BE2C (cell line): ENCODE measurements at places on chromosomes 16 and 17.
A peak's percentile ranks its signal among the peaks of the same experiment; 100 is the strongest.

DNA sequence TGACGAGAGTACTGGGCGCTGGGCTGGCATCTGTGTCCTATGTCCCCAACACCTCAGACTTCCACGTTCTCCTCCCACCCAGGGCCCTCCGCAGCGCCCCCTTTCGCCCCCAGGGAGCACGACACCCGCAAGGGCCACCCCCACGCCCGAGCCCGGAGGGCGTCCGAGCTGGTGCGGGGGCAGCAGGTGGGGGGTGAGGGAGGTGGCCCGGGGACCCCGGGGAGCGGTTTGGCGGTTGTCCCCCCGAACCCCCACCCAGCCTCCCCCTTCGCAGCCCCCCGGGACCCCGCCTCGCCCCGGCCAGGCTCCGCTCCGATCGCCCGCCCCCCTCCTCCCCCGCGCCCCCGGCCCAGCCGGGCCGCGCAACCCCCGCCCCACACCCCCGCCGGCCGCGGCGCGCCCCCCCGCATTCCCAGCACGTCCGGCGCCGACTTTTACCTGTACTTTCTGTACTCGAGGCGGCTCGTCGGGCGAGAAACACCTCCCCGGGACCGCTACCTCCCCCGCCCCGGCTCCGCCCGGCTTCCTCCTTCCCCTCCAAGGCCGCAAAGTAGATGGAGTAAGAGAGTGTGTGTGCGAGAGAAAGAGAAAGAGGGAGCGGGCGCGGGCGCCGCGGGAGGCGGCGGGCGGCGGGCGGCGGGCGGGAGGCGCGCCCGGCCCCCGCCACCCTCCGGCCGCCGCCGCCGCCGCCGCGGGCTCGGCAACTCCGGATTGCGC lies 901 bp downstream of the CDYL2 start:
- DNase-seq, result no peak

GRCh38 chr17:43900183-43900857 lies 7.0 kb downstream of the MPP2 start:
- DNase-seq, result peak; percentile 95

DNA sequence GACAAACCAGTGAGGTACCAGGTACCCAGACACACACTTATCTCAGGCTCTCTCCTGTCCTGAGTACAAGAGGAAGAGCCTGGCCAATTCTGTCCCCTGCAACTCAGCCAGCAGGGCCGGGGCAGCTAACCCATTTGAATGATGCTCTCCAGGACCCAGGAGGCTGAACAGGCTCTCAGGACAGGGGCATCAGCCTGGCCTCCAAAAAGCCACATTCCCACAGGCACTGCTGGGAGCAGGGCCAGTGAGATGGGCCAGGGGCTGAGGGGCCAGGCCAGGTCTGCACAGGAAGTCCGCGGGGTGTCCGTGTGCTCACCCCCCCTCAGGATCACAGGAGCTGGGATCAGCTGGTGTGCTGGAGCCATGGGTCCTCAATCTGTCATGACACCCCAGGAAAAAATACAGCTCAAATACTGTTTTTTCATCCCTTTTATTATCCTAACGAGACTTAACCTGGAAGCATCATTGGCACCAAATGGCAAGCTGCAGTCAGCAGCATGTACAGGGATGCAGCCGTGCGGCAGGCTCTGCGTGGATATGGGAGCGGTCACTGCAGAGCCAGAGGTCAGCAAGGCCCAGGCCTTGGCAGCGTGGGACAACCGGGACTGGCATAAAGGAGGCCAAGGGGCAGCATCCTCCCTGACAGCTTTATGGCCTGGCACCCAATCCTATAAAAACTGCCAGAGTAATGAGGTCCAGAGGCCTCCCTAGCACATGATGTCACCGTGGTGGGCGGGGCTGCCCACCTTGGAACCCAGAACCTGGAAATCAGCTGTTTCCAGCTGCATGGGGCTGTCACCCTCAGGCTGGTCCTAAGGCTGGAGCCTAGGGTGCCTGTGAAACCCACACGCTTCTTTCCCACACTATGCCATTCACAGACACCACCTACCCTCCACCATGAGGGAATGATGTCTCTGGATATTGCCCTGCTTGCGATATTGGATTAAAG lies 276.7 kb downstream of the C16orf95 start:
- DNase-seq, result no peak

GRCh38 chr17:38425031-38425430 lies 3.2 kb upstream of the ARHGAP23 start:
- DNase-seq, result no peak

- DNase-seq, result no peak
Observed at GRCh38 chr17:27980043-27980442, 62.4 kb upstream of the NLK start.

GRCh38 chr17:33277436-33278100 lies 15.5 kb downstream of the ASIC2 start:
- DNase-seq, result no peak

DNA sequence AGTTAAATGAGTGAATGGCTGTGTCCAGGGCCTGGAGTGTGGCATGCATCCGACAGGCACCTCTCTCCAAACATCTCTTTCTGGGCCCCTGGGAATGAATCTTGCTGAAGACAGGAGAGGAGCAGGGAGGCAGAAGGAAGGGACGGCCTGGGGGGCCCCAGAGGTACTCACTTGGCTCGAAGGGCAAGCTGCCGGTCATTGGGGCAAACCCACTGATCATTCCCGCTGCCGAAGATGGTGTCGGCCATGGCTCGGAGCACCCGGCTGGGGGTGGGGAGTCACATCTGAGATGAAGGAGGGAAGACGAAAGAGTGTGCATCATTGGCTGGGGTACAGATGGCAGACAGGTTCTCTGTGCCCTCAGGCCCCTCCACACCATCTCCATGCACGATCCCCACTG lies 25.3 kb downstream of the RPH3AL start:
- no peak for DNase-seq

GRCh38 chr16:87707097-87707496 lies 58.7 kb downstream of the KLHDC4 start:
- no peak for DNase-seq

DNA sequence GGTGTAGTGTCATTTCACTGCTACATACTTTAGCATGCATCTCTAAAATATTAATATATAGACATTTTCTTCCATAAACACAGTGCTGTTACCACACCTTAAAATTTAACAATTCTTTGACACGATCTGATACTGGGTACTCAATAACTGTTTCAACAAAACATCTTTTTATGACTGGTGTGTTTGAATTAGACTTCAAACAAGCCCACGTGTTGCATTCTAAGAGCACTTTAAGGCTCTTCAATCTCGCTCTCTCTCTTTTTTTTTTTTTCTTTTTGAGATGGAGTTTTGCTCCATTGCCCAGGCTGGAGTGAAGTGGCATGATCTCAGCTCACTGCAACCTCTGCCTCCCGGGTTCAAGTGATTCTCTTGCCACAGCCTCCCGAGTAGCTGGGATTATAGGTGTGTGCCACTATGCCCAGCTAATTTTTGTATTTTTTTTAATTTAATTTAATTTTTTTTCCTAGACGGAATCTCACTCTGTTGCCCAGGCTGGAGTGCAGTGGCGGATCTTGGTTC lies 15.8 kb upstream of the SLC46A1 start:
- no peak for DNase-seq

GRCh38 chr17:50641357-50641756 lies 6.7 kb downstream of the ABCC3 start:
- no peak for DNase-seq

GRCh38 chr17:76410328-76410965 lies 26.0 kb downstream of the SPHK1 start:
- DNase-seq, result no peak

- DNase-seq, result no peak
Observed at GRCh38 chr17:7107012-7107754, 7.4 kb downstream of the ASGR2 start.

DNA sequence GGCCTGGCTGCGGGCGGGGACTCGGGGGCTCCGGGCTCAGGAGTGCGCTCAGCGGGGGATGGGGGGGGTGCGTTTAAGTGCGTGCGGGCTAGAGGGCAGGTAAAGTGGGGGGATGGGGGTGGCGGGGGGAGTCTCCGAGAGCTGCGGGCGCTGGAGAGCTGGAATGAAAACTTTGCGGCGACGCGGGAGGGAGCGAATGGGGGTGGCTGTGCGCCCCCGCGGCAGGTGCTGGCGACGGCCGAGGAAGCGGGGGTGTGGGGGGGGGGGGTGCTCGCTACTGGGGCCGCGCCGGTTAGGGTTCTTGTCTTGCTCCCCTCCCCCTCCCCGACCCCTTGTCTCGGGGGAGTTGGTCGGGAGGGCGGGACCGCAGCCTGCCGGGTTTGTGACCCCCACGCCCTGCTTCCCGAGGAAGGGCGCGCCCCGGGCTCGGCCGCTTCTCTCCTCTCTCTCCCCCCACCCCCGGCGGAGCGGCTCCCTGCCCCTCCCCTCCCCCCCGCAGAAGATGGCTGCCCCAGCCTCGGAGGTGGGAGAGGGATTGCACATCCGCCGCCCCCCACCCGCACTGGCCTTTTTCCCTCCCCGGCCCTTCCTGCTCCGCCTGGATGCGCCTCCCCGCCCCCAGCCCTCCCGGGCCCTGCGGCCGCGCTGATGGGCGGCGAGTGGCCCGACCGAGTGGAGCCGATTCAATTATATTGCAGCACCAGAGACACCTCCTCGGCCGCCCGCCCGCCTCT lies 649 bp downstream of the GSE1 start:
- peak; percentile 97 for DNase-seq

DNA sequence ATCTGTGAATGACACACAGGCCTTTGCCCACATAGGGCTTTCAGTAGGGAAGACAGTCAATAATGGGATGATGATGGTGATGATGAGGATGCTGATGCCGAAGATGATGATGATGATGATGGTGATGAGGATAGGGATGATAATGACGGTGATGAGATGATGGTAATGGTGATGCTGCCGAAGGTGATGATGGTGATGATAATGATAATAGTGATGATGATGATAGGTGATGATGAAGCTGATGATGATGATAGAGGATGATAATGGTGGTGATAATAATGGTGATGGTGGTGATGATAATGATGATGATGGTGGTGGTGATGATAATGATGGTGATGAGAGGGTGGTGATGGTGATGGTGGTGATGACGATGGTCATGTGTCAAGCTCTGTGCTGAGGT lies 12.9 kb downstream of the FOXL1 start:
- no peak for DNase-seq

GRCh38 chr16:77949445-77949844 lies 72.9 kb upstream of the CLEC3A start:
- DNase-seq, result no peak

GRCh38 chr16:24838554-24839266 lies 7.1 kb upstream of the SLC5A11 start:
- DNase-seq, result no peak

DNA sequence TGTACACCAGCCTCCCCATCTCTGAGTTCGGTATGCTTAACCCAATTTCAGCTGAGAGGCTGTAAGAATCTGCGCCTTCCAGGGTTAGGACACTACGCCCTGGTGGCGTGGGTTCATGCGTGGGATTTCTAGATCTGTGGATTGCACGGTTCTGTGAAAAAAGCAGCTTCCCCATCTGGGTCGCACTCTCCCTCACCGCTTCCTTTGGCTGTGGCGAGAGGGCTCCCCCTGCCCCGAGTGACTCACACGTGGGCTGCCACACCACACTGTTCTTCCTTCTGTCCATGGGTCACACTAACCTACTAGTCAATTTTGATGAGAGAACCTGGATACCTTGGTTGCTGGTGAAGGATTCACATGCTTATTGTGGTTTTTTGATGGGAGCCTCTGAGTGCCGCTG lies 256.0 kb upstream of the MAF start:
- no peak for DNase-seq

- no peak for DNase-seq
Observed at GRCh38 chr17:81449351-81449750, 54.1 kb downstream of the BAHCC1 start.

- DNase-seq, result no peak
Observed at GRCh38 chr16:22262460-22262859, 34.7 kb upstream of the POLR3E start.

DNA sequence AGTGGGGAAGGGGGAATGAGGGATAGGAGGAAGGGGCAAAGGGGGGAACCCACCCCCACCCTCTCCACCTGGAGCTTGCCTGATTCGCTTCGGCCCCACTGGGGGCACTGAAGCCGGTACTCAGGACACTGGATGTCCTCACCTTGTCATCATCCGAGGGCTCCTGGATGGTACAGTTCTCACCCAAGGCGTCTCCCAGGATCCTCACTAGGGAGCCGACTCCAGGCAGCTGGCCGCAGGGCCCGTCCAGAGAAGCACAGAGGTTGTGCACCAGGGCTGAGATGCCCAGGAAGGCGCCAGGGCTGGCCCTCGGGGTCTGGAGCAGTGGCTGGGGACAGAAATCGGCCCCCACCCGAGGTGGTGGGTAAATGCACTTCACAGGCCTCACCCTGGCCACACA lies 92.3 kb downstream of the LITAF start:
- DNase-seq, result no peak

- DNase-seq, result no peak
Observed at GRCh38 chr17:8965394-8966168, at the start of gene PIK3R5. PIK3R5 (minus strand) TSS chr17:8965707; CDS start chr17:8911494, 54,213 bp downstream.

DNA sequence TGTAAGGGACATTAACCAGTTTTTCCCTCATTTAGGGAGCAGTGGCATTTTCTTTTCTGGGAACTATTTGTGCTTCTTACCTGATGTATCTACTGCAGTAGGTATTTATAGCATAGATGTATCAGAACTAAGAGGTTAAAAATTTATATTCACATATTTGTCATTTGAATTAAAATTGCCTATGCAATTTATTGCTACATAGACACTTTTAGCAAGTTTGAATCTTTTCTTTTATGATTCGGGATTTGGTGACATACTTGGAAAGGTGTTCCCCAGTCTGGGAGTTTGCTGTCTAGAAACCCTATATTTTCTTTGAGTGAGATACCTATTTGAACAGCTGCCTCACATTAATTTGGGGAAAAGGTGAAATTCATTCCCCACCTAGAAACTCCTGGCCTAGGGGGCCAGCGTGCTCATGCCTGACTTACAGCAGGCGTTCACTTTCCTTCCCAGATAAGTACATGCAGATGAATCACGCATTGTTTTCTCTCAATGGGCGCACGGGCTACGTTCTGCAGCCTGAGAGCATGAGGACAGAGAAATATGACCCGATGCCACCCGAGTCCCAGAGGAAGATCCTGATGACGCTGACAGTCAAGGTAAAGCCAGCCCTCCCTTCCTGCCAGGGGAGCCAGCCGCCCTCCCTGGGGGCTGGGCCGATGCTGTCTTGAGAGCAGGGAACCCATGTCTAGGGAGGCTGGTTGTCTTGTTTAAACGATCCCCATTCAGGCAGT lies 73.8 kb downstream of the SDR42E1 start:
- no peak for DNase-seq

DNA sequence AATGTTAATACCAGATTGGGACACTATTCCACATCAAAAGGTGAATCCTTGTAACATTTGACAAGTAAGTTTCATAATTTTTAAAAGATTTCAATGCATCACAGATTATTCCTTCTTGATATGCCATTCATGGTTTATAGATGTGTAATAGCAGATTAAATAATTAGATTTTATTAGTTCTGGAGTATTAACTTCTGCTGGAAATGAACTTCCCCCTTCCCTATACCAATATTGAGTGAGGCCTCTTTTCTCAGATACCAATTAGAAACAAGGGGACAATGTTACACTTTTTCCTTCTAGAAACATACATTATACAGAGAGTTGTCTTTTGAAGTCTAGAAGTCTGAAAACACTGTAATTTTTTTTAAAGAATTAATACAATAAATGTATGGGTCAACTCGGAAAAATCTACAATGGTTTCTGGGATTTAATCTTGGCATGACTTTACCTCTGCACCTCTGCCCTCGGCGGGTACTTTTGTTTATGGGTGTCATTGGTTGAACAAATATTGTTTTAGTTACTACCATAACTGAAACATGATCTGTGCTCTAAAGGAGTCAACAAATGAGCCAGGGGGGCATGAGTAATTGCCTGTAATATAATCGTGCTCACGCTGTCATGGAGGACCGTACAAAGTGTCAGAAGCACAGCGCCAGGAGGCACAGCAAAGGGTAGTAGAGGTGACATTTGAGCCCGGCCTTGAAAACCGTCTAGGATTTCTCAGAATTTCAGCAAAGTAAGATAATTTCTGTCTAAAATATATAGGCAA lies 8.2 kb downstream of the LRRC37B start:
- DNase-seq, result no peak
